ENCODE measurements at places on chromosomes 3 and 15.

GRCh38 chr3:88191872-88192409, 42.2 kb downstream of the C3orf38 start:
- DNase-seq = no peak

DNA sequence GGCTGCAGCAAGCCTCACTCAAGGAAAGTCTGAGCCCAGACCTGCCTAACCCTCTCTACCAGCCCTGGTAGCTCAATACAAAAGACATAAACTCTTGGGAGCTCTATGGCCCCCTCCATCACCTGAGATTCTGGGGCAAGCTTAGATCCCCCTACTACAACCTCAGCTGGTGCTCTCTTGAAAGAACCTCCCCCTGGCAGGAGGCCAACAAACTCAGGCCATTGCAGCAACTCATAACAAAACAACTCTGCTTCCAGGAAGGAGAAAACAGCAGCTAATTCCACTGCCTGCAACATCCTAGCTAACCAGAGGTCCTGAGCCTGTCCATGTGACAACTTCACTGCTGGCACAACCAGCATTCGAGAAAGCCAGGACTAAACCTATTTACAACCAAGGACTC, 169.2 kb downstream of the ROBO1 start:
- DNase-seq = no peak

- DNase-seq = no peak
Observed at GRCh38 chr3:24614359-24614758, 119.7 kb upstream of the THRB start.

DNA sequence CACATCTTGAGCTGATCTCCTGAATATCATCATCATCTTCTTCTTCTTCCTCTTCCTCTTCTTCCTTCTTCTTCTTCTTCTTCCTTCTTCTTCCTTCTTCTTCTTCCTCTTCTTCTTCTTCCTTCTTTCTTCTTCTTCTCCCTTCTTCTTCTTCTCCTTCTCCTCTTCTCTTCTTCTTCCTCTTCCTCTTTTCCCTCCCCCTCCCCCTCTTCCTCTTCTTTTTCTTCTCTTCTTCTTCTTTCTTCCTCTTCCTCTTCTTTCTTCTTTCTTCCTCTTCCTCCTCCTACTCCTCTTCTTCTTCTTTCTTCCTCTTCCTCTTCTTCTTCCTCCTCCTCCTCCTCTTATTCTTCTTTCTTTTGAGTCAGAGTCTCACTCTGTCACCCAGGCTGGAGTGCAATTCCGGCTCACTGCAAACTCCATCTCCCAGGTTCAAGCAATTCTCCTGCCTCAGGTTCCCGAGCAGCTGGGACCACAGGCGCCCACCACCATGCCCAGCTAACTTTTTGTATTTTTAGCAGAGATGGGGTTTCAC, 197.9 kb upstream of the NANOGP8 start:
- no peak for DNase-seq

DNA sequence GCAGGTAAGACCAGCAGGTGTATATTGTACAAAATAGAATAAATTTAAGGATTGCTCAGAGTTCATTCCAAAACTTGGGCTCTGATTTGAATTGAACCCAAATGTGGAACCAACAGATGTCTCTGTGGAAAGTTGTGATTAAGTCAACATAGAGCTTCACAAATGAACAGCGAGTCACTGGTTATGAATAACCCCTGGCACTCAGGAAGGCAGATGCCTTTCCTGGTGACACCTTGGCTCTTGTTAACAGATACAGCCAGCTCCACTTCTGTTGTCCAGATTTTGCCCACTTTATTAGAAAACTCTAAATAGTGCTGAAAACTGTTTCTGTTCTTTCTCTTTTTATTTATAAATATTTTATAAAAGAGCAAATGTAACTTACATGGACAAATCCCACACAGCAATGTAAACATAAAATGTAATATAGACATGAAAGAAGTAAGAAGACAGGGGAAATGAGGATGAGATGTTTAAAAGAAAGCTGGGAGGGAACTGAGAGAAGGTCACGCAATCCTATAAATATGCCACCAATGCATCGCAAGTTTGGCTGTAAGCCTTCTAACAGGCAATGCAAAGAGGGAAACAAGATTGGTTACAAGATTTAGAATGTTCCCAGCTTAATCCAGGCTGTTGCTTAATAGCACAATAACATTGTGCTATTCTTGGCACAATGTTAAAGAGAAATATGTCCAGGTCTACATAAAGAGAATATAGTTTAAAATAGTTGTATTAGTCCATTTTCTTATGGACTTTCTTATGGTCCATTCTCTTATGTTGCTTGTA, 495.5 kb downstream of the TAFA4 start:
- no peak for DNase-seq

DNA sequence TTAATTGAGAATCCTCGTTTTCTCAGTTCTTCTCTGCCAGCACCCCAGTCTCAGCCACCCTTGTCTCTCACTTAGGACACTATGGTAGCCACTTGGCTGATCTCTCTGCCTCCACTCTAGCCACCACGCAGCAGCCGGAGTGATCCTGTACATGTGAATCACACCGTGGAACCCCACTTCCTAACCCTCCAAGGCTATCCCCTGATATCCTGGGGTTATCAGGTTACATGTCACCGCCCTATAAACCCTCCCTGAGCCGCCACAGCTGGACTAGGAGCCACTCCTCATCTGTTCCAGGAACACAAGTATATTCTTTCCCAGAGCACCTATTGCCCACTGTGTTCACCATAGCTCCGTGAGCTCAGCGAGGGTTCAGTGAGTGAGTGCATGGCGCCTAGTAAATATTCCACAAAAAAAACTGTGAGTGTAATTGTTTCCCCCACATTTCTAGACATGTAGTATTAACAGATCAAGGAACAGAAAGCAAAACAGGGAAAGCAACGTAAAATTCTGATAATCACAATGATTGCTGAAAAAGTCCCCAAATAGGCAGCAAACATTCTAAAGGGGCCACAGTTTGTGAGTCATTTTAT, 661 bp upstream of the PARP14 start:
- no peak for DNase-seq

GRCh38 chr3:8784676-8785435, 15.4 kb upstream of the OXTR start:
- DNase-seq = no peak

DNA sequence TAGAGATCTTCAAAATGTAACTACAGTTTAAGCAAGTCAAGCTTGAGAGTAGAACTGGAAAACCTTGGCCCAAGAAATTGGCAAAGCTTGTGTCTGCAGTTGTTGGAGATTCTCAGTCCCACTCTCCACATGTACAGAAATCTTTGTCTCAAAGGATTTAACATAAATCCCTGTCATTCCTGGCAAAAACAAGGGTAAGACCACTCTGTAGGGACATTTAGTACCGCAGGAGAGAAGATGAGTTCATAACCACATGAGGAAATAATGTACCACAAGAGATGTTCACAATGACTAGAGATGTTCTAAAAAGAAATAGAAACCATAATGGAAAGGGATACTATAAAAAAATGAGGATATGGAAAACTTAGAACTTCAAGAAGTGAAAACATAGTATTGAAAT, 73.7 kb downstream of the RAB7A start:
- DNase-seq = no peak

DNA sequence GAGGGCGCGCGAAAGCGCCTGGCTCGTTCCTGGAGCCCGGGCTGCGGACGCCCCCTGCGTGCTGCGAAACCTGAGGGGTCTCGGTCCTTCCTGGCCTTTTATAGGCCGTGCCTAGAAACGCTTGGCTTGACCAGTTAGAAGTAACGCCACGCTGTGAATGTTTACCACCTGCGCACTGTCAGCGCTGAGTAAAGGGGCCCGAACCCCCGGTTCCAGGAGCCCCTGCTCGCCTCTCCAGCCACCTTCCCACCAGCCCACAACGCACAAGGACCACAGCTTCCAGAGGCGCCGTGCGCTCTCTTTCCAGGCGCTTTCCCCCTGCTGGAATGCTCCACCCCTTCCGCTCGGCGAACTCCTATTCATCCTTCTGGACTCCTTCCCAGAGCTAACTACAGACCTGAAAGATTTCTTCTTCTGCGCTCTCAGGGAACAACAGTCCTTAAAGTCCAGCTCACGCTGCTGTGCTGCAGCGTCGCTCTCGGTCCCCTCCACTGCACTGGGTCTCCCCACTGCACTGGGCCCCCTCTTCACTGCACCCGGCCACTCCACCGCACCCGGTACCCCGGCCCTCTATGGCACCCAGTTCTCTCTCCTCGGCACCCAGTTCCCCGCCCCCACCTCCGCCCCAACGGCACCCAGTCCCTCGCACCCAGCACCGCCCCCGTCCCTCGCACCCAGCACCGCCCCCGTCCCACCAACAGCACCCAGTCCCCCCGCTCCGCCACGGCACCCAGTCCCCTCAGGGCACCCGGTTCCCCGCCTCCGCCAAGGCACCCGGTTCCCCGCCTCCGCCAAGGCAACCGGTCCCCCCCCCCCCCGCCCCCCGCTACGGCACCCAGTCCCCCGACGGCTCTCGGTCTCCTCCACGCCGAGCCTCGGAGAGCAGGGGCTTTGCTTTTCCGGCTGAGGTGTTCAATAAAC, 69.8 kb downstream of the SQOR start:
- peak; percentile 50 for DNase-seq

DNA sequence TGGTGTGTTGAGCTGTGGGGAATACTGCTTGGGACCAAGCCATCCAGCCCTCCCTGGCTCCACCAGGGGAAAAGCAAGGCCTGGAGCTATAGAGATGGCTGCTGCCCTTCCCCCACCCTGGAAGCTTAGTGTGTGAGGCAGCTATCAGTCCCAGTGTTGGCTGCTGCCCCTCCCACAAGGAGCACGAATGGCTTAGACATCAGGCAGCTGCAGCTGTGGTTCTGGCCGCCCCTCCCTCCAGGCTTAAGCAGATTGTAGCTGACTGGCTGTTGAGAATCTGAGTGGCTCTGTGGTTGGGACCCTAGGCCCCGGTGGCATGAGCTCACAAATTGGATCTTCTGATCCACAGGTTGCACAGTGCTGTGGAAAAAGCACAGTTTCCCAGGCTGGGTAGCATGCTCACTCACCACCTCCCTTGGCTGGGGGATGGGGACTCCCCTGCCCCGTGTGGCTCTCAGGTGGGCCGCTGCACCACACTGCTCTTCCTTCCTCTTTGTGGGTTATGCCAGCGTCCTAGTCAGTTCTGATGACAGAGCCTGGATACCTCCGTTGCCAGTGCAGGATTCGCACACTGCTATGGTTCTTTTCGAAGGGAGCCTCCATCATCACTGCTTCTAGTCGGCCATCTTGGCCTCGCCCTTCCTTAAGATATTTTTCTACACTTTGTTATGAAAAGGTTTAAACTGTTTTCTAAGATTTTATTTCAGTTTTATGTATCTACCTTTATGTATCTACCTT, 21.2 kb upstream of the SUCNR1 start:
- no peak for DNase-seq

- no peak for DNase-seq
Observed at GRCh38 chr3:124680521-124680920, 49.7 kb upstream of the UMPS start.

DNA sequence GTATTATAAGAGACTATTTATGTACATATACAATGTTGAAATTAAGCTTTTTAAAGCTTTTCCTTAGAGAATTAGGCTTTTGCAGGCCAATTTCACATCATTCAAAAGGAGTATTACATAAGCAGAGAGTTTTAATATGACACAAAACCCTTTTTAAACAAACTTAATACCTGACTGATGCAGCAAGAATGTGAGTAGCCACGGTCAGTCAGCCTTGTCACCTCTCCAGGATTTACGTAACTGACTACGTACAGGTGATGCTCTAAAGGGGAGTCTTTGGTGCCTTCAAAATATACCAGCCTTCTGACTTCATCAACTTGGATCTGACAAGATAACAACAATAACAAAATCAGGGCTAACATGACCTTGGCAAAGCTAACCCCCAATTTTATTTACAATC, 44.2 kb upstream of the IGDCC4 start:
- no peak for DNase-seq

GRCh38 chr3:101725194-101725889, 928 bp downstream of the CEP97 start:
- peak; percentile 61 for DNase-seq

- DNase-seq = no peak
Observed at GRCh38 chr3:170765419-170766078, 104.4 kb downstream of the RPL22L1 start.

GRCh38 chr15:95910643-95911212, 419.8 kb upstream of the NR2F2 start:
- no peak for DNase-seq

GRCh38 chr3:13976469-13976868, 96.6 kb upstream of the WNT7A start:
- no peak for DNase-seq

DNA sequence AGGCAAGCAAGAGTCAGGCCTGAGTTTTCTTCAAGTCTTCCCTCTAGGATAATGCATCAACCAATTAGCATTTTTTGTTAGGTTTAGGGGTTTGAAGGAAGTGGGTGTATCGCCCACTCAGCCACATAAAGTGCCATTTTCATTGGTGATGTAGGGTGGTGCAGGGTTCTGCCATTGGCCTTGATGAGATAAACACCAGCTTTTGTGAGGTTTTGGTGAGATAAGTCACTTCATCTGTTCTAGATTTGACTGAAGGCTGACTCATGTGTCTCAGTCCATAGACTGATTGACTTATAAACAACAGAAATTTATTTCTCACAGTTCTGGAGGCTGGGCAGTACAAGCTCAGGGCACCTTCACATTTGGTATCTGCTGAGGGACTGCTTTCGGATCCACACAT, 84.5 kb upstream of the C3orf80 start:
- no peak for DNase-seq

DNA sequence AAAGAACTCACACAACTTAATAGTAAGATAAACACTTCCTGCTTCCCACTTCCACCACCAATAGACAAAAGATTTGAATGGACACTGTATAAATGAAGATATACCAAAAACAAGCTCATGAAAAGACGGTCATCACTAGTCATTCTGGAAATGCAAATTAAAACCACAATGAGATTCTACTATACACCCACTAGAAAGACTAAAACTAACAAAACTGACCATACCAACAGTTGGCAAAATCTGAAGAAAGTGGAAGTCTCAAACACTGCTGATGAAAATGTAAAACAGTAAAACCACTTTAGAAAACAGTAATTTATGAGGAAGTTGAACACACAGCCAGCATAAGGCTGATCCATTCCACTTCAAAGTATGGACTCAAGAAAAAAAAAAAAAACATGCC, 35.6 kb upstream of the CD96 start:
- no peak for DNase-seq

DNA sequence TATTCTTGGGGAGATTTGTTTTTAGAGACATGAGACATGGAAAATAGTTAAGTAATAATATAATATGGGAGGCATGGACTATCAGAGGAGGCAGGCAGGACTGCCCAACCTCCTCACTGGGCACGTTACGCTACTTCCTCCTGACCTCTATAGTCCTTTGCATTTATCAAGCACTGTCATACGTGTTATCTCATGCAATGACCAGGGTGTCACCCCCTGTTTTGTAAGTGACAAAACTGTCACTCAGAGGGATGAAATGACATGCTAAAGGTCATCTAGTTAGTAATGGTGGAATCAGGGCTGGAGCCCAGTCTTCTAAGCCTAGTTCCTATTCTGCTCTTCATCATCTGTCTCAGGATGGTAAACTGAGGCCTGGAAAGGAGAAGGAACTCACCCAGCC, 66.7 kb downstream of the ST6GAL1 start:
- DNase-seq = no peak

GRCh38 chr3:129629011-129629410, 22.5 kb upstream of the PLXND1 start:
- no peak for DNase-seq

- DNase-seq = no peak
Observed at GRCh38 chr3:141055536-141056445, 4.6 kb downstream of the SPSB4 start.

All from activated naive CD4-positive, alpha-beta T cell treated with anti-CD3 and anti-CD28 coated beads, Interleukin-2, amount 10 ng/mL, durations not matched to agents 7 days and 5 days (primary cell).